Hypothalamus (tissue), 51 donors: ENCODE measurements at places on chromosomes 6 and 20.

- no peak for DNase-seq
Measured at GRCh38 chr6:17665132-17665531, 41.6 kb downstream of the NUP153 start.

DNA sequence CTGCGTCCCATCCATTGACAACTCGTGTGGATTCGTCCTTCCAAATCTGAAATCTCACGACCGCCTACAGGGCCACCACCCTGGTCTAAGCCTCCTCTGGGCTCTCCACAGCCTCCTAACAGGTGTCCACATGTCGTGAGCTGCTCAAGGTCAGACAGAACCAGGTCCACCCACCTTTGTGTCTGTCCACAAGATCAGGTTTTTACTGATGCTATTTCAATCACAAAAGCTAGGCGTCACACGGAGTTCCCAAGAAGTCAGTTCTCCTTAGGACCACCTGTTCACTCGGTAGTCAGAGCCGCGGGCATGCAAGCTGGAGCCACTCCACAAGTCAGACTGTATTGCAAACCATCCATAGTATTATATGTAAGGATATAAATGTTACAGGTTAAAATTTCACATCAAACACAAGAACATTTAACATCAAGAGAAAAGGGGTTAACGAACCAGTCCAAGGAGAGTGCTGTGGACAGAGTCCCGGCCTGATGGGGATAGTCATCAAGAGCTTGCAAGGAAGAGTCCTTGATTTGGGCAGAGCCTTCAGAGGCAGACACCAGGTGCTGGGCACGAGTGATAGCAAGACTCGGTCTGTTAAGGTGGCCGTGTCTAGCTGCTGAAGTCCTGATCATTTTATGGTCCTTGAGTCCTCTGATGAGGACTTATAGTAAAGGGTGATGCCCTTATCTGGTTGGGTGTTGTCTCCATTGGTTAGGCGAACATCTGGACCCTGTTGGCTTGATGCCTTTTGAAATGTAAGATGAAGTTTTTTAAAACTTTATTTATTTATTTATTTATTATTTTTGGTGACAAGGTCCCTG is 731 bp upstream of the DNPH1 start:
- DNase-seq = no peak

GRCh38 chr20:43681991-43682410 is 15.1 kb downstream of the MYBL2 start:
- DNase-seq = no peak

DNA sequence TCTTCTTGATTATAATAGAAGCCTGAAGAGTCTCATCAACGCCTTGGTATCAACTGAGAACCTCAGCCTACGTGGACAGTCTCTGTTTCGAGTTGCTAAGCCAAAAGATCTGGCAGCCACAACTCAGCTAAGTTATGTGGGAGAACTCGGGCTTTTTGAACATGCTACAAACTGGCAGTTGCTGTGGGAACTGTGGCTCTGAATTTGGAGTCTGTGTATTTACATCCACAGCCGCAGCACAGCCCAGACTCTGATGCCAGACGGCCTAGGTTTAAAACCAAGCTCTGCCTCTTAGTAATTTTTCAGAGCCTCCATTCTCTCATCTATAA is 35.8 kb downstream of the RIPOR2 start:
- no peak for DNase-seq

- DNase-seq = no peak
Measured at GRCh38 chr20:61317966-61318530, 66.0 kb downstream of the CDH4 start.

- peak; percentile 48 for DNase-seq
Measured at GRCh38 chr6:139373154-139373927, 1.1 kb downstream of the CITED2 start.
